Activated naive CD4-positive, alpha-beta T cell treated with anti-CD3 and anti-CD28 coated beads, Interleukin-2, amount 10 ng/mL, durations not matched to agents 5 hours and 36 hours (primary cell): ENCODE measurements at places on chromosomes 11 and 22. TPM values are rescaled to one million over a fixed set of nuclear protein-coding genes. Genes with fewer than 3 reads are reported as not detected.

Gene TMEM86A
- 1.5 TPM for total RNA-seq

Gene UPK2
- not detected for total RNA-seq

Gene SHISAL1
- not detected for total RNA-seq

Gene SESN3
- total RNA-seq: 74.0 TPM

Gene LYVE1
- not detected for total RNA-seq

Gene POU2AF3
- total RNA-seq: not detected

Gene DAGLA
- 0.36 TPM for total RNA-seq

Gene ACTN3
- not detected for total RNA-seq
